ENCODE measurements at places on chromosomes 6 and 20.
A peak's percentile ranks its signal among the peaks of the same experiment; 100 is the strongest.

DNA sequence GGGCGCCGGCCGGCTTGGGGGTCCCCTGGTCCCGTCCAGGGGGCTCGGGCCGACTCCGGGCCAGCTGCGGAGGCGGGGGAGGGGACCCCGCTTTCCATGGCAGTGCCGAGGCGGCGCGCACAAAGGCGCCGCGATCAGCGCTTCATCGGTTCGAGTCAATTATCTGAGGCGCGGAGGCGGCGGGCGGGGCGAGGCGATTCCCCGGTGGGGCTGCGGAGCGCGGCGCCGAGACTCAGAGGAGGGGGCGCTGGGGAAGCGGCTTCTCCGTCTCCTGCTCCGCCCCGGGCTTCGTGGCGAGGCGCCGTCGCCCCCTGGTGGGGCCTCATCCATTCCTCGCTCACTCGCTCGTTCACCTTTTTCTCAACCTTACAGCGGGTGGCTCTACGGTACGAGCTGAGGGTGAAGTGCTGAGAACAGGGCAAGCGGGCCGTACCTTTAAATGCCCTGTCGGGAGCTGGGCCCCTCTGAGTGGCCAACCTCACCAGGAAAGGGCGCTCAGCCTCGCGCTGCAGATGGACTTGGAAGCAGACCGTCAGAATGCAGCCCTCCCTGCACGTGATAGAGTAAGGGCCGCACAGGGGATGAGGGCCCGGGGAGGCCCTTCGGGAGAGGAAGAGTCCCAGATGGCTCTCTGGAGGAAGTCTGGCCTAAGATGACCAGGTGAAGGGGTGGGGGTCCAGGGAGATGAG, 39.9 kb downstream of the SLC52A3 start:
- peak; percentile 42 for DNase-seq

GRCh38 chr6:155439376-155439775, 16.3 kb downstream of the NOX3 start:
- no peak for DNase-seq

- no peak for DNase-seq
Observed at GRCh38 chr6:53446151-53446550, 97.4 kb upstream of the ELOVL5 start.

- DNase-seq: no peak
Observed at GRCh38 chr20:2763186-2763585, 37.2 kb downstream of the CPXM1 start.

- DNase-seq: no peak
Observed at GRCh38 chr6:147447835-147448611, 60.5 kb upstream of the SAMD5 start.

DNA sequence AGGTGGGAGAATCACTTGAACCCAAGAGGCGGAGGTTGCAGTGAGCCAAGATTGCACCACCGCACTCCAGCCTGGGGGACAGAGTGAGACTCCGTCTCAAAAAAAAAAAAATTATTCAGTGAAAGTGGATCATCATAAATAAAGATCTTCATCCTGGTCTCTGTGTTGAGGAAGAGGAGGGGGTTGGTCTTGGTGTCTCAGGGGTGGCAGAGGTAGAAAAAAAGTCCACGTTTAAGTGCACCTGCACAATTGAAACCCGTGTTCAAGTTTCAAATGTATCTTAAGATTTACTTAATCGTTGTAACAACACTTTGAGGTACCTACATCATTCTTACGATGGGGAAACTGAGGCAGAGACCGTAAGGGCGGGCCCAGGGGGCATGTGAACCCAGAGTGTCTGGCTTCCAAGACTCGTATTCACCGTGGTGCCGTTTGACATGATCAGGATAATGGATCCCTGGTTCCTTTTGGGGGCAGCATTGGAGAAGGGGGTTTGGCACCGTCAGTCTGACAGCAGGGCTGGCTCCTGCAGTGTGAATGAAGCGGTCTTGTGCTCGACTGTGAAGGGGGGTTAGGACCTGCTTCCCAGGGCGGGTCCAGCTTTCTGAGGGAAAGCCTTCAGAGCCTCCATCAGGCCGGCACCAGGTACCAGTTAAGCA, 32.9 kb upstream of the ID1 start:
- DNase-seq: no peak

DNA sequence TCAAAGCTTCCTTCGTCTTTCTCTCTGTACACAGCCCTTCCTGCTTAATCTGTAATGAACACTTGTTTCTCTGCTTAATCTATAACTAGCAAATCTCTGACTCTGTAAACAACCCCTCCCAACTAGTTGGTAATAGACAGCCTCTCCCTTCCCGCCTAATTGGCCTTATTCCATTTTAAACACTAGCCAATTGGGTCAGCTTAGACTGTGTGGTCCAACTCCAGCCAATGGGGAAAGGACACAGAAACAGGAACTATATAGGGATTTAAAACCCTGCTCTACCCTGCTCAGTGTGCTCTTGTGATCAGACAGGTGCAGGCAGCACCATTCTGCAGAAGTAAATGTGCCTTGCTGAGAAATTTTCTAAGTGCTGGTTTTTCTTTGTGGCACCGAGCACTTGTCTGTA, 18.5 kb downstream of the CHD6 start:
- DNase-seq: no peak

- DNase-seq: peak; percentile 38
Observed at GRCh38 chr6:121247386-121247785, 86.9 kb downstream of the TBC1D32 start.

GRCh38 chr6:35319346-35320030, 21.9 kb downstream of the DEF6 start:
- DNase-seq: no peak

DNA sequence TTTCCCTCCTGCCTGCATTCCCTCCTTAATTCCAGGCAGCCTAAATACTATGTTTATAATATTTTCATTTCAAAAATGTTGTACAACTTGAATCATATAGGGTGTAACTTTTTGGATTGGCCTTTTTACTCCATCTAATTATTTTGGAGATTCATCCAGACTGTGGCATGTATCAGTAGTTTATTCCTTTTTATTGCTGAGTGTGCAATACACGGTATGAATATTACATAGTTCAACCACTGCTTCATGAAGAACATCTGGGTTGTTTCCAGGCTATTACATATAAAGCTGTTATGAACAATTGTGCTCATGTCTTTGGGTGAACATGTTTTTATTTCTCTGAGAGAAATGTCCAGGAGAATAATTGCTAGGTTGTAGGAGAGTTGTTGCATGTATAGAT, 253.5 kb upstream of the SLC35B3 start:
- no peak for DNase-seq

Data from activated CD4-positive, alpha-beta T cell treated with anti-CD3 and anti-CD28 coated beads, Interleukin-2, Interleukin-4, amounts not matched to agents 100 ng/mL and 50 ng/mL, durations not matched to agents 16 hours and 8 hours (primary cell).